ENCODE measurements at places on chromosomes 16 and 17. TPM values are rescaled to one million over a fixed set of nuclear protein-coding genes. Genes with fewer than 3 reads are reported as not detected.

The CA5A gene
- not detected for total RNA-seq

DNA sequence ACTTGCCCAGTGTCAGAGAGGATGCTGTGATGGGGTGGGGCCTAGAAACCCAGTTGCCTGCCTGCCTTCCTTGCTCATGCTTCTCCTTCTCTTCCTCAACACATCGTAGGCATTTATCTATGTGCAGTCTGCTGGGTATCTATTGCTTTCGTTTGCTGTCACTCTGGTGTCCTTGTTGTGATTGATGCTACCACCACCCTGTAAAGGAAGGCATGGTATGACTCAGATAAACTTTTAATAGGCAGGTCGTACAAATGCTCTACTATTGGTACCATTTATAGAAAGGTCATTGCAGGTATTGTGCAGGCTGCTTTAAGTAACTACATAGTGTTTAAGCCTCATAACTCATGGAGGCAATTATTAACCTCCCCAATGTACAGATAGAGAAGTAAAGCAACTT is 368.9 kb downstream of the UTP18 start:
- DNase-seq, result no peak

GRCh38 chr17:75754378-75755204 is 10.4 kb downstream of the GALK1 start:
- DNase-seq, result no peak

- no peak for DNase-seq
Measured at GRCh38 chr16:30142672-30143346, 19.8 kb upstream of the MAPK3 start.

The SLFN14 gene
- not detected for total RNA-seq

The SNF8 gene
- 162 TPM for total RNA-seq

DNA sequence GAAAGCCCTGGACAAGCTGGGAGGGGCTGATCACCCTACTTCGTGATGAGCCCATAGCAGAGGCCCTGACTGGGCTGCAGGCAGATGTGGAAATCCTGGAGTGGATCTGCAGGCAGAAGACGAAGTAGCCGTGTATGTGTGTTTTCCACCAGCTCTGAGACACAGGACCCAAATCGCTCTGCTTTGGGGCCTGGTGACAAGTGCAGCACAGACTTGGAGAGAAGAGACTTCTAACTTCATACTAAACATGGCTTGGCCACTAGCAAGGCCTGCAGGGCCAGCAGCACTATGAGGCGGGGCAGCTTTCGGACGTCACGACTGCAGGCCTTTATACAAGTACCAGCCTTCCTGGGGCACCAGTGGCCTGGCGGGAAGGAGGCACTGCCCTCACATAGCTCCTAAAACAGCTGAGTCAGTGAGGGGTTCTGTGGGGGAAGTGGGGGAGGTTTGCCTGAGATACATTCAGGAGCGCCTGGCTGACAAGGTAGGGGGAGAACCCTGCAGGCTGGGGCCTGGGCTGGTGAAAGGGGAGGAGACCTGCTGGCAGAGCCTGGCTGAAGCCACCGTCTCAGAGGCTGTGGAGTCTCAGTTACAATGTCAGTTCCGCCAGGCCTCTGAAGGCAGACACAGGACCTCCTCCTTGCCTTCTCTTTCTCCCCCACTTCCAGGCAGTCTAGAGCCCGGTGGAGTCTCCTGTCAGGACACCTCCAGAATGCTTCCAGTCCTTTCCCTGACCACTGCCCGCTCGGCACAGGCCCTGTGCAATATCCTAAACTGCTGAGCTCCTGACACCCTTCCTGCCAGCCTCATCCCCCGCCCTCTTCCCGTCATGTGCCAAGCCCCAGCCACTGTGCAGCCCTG is 73.4 kb downstream of the WSB1 start:
- no peak for DNase-seq

GRCh38 chr16:85969591-85969990 is 70.6 kb downstream of the IRF8 start:
- peak; percentile 80 for DNase-seq

The TNFRSF13B gene
- total RNA-seq, result not detected

The CTRB1 gene
- not detected for total RNA-seq

The PNMT gene
- total RNA-seq, result 1.5 TPM

- no peak for DNase-seq
Measured at GRCh38 chr16:17926866-17927399, 409.6 kb downstream of the NPIPA8 start.
